Activated T-cell treated with anti-CD3 and anti-CD28 coated beads, Interleukin-2, amount 50 U/mL, for 72 hours (primary cell): ENCODE measurements at places on chromosomes 6 and 20.

- DNase-seq, result no peak
Measured at GRCh38 chr20:57688295-57688694, 21.5 kb downstream of the PMEPA1 start.

GRCh38 chr20:23143986-23144690 lies 58.0 kb upstream of the CD93 start:
- DNase-seq, result no peak

GRCh38 chr6:5537967-5538366 lies 276.7 kb downstream of the FARS2 start:
- DNase-seq, result no peak

GRCh38 chr20:11136691-11137090 lies 462.9 kb upstream of the JAG1 start:
- no peak for DNase-seq

GRCh38 chr6:134389129-134389528 lies 71.2 kb upstream of the SGK1 start:
- DNase-seq, result no peak

GRCh38 chr6:164022632-164023031 lies 608.1 kb downstream of the QKI start:
- no peak for DNase-seq

DNA sequence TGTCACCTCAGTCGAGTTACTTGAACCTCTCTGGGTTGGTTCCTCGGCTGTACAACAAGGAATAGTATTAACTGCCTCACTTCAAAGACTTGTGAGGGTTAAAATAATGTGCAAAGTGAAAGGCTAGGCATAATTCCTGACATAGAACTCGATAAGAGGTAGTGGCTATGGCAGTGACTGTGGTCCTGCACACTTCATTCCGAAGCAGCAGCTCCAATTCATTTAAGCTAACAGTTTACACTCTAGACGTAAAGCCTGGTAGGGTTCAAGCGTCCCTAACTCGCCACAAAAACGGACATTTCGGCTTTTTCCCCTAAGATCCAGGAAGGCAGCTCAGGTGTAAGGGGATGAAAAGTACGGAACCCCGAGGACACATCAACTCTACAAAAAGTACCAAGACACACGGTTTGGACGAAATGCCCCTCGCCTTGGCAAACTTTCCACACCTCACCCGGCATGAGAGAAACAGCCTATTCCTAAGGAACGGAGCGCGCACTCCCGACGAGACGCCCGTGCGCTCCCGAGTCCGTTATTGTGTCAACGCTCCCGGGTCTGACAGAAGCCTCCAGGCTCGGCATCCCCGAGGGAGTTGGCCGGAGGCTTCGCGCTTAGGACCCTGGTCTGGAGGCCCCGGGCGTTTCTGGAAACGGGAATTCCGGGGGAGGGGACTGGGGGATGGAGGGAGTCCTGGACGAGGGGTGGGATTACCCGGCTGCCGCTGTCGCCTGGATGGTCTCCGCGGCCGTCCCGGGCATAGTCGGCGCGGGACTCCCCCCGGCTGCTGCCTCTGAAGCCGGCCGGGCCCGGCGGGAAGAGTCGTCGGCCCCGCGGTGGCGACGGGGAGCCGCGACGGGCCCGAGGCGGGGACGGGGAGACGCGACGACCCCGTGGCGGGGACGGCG lies 937 bp downstream of the ZNF318 start:
- DNase-seq, result no peak

GRCh38 chr20:48523191-48523995 lies 304.4 kb downstream of the PREX1 start:
- no peak for DNase-seq

DNA sequence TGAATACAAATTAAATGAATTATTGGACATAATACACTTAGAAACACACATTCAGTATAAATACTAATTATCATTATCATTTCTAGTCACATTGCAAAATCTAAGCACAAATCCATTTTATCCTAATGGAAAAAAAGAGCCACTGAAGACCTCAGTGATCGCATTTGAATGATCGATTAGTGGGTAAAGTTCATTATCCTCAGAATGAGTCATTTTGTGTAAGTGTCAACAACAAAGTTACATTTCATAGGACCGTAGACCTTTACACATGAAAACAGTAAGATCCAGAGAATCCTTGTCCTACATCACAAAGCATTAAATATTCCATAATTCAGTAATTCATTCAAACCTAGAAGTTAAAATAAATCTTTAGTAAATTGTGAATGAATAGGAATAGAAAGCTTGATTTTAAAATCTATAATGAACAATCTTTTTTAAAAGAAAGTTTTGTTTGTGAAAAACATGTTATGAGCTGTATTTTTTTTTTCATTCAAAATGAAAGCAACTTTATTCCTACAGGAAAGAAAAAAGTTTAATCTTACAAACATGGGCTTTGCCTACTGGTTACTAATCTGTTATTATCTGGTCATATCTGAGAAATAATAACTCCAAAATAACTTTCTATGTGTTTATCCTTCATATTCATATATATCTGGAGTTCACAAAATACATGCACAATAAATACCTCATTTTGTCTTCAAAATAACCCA lies 33.7 kb downstream of the ROS1 start:
- no peak for DNase-seq

- DNase-seq, result no peak
Measured at GRCh38 chr6:6738108-6738507, 149.6 kb downstream of the LY86 start.

- DNase-seq, result no peak
Measured at GRCh38 chr20:51826372-51826771, 24.1 kb upstream of the SALL4 start.

DNA sequence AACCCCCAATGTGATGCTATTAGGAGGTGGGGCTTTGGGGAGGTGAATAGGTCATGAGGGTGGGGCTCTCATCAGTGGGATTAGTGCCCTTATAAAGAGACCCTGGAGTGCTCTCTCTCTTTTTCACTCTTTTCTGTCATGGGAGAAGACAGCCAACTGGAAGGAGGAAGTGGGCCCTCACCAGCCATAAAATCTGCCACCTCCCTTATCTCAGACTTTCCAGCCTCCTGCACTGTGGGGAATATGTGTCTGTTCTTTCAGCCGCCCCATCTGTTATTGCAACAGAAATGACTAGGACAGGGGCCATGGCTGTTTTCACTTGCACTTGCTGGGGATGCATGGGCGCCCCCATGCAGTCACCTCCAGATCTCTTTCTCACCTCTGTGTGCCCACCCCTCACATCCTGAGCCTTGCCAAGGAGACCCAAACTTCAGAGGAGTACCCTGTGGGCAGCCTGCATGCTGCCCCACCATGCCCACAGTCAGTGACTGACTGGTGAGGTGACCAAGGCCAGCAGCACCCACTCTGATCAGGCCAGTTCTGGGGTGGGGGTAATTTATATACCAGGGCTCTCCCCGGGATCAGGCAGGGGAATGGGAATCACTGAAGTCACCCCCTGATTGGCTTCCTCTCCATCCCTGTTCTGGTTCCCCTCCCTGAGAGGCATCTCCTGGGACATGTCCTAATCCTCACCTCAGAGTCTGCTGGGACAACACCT lies 118.4 kb downstream of the ANKRD60 start:
- DNase-seq, result no peak

- DNase-seq, result no peak
Measured at GRCh38 chr6:119312441-119312840, 37.1 kb downstream of the MAN1A1 start.

DNA sequence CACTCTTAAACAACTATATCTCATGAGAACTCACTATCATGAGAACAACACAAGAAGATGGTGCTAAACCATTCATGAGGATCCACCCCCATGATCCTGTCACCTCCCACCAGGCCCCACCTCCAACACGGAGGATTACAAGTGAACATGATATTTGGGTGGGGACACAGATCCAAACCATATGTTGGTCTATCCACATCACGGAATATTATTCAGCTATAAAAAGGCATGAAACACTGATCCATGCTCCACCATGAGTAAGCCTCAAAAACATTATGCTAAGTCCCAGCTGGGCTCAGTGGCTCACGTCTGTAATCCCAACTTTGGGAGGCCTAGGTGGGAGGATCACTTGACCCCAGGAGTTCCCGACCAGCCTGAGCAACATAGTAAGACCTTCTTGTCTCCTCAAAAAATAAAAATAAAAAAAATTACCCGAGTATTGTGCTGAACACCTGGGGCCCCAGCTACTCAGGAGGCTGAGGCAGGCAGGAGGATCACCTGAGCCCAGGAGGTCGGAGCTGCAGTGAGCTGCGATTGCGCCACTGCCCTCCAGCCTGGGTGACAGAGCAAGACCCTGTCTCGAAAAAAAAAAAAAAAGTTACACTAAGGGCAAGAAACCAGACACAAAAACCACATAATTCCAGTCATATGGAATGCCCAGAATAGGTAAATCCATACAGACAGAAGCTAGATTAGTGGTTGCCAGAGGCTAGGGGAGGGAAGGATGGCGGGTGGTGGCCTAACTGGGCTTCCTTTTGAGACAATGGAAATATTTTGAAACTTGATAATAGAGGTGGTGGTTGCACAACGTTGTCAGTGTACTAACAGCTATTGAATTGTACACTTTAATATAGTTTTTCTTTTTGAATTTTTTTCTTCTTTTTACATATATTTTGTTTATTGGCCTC lies 43.1 kb downstream of the ZNF217 start:
- no peak for DNase-seq

GRCh38 chr6:39088331-39088730 lies 26.7 kb downstream of the SAYSD1 start:
- peak; percentile 19 for DNase-seq

DNA sequence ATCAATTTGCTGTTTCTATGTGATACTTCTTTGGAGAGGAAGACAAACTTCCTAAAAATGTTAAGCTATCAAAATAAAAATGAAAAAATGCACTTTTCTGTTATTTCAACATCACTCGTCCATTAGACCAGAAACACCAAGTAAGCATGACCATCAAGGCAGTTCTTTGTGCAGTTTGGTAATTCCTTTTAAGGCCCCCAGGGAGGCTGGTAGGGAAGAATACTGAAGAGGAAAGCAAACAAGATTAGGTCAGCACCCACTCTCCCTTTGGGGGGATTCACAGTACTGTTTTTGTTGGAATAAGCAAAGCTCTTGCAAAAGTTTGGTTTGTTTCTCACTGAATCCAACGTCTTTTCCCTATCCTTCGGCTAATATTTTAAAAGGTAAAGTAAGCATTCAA lies 206.8 kb upstream of the SLC35B3 start:
- DNase-seq, result no peak

DNA sequence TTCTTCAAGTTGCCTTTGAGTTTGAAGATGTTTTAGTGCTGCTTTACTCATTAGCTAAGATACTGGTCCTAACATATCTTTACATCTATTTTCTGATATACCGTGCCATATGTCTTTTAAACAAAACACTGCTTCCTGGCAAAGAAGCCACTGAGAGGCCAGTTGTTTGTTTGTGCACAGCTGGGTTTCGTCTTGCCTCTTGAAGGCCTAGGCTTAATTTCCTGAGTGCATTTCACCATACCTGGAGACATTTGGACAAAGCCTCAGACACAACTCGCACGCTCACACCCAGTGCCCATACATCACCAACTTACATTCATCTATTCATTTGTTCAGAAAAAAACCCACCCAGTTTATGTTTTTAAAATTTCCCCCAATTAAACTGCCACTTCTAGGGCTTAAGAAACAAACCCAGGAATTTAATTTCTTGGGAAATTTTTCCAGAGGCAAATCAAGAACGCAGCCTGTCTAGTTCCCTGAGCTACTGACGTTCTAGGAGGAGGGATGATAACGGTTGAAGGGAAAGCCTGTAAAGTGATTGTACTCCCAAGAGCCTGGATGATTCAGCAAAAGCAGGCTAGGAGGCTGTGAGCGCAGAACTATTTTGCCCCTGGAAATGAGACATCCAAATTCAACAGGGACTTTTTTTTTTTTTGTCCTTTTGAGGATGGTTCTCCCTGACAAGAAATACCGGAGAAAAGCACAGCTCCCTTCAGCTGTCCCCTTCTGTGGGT lies 77.7 kb downstream of the OLIG3 start:
- no peak for DNase-seq

DNA sequence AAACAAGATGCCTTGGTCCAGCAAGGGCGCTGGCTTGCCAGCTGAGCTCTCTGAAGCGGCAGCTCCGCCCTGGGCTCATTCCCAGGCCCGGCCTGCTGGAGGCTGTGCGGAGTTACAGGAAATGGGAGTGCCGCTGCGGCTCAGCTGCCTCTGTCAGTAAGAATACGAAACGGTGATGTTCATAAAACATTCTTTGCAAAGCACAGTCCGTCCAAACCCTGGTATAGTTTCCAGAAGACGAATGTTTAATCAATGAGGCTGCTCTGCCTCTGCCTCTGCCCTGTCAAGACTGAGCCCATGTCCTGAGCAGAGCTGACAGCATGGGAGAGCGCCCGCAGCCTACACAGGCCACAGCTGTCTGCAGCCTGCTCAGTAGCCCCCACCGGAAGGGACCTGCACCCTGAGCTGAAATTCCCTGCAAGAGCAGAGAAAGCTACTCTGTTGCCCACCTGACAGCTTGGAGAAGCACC lies 153.3 kb upstream of the SNX9 start:
- no peak for DNase-seq

DNA sequence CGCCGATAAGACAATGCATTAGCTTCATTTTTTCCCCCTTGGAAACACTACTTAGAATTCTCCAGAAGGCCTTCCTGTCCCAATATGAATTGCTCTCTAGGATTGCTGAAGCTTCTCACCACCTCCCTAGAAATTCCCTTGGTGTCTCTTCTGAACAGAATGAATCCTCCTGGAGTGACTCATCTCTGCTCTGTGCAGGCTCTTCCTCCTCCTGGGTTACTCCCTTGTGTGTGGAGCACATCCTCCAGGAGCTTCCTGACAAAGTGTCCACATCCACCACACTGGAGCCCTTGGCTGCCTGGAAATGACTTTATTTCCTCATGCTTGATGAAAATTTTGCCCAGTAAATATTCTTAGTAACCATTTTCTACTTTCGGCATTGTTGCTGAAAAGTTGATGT lies 54.4 kb downstream of the DTNBP1 start:
- DNase-seq, result no peak

DNA sequence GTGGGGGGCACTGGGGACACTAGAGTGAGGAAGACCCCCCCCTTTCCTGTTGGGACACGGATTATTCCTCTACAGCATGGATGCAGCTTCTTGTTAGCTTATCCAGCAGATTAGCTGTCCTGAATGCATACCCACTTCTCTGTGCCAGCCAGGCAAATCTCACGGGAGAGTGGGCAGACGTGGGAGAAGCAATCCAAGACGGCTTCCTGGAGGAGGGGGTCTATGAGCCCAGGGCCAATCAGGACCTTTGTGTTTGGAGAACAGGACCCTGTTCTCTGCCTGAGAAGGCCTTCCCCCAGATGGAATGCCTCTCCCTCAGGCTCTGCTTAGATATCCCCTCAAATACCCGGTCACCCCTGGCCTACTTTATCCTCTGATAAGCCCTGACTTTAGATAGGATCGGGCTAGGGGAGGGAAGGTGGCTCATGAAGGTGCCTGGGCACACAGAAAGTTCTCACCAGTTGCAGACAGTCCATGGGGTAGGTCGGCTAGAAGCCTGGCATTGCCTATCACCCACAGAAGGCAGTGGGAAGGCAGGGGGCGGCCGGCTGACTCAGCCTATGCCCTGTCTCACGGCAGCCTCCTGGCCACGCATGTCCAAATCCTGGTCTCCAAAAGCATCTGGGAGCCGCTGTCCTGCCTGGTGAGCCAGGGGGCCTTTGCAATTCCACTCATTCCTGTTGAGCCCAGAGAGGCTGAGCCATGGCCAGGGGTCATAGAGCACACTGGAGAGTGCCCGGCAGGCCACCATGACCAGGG lies 34.7 kb downstream of the SUN5 start:
- no peak for DNase-seq
